Stimulated activated CD8-positive, alpha-beta memory T cell treated with anti-CD3 and anti-CD28 coated beads, Interleukin-7, amount 100 ng/mL, for 1 hour (primary cell): ENCODE measurements at places on chromosomes 3 and 15.

DNA sequence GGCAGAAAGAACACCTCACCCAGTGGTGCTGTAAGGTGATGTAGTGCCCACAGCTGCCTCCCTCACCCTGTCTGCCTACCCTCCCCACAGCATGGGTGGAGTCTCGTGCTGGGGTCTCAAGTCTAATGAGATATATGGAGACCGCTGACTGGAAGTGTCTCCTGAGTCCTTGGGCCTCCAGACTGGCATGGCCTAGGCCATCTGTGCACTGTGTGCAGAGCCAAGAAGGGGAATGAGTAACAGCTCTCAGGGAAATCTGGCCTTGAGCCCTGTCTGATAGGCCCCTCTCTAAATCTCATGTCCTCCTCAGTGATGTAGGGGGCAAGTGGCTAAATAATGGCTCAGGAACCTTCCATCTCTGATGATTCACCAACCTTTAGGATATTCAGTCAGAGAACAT, 277.4 kb downstream of the PLCL2 start:
- DNase-seq: no peak

DNA sequence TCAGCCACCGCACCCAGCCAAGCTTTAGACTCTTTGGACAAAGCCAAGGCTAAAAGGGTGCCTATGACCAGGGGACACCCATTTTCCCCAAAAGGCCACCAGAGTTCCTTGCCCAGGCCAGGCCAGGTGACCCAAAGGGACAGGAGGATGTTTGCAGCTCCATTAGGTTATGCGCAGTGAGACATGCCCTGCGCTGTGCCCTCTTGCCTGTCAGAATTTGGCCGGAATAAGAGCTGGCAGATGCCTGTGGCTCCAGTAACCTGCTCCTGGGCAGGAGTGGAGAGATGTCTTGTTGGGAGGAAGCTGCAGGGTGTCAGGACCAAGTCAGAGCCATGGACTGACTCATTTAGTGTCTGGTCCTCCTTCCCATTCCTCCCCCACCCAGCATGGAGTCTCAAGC, 20.5 kb downstream of the DNASE1L3 start:
- no peak for DNase-seq

GRCh38 chr3:78035131-78035641, 995.3 kb downstream of the ROBO2 start:
- DNase-seq: no peak

- DNase-seq: no peak
Measured at GRCh38 chr15:32042269-32042972, 12.1 kb downstream of the CHRNA7 start.

DNA sequence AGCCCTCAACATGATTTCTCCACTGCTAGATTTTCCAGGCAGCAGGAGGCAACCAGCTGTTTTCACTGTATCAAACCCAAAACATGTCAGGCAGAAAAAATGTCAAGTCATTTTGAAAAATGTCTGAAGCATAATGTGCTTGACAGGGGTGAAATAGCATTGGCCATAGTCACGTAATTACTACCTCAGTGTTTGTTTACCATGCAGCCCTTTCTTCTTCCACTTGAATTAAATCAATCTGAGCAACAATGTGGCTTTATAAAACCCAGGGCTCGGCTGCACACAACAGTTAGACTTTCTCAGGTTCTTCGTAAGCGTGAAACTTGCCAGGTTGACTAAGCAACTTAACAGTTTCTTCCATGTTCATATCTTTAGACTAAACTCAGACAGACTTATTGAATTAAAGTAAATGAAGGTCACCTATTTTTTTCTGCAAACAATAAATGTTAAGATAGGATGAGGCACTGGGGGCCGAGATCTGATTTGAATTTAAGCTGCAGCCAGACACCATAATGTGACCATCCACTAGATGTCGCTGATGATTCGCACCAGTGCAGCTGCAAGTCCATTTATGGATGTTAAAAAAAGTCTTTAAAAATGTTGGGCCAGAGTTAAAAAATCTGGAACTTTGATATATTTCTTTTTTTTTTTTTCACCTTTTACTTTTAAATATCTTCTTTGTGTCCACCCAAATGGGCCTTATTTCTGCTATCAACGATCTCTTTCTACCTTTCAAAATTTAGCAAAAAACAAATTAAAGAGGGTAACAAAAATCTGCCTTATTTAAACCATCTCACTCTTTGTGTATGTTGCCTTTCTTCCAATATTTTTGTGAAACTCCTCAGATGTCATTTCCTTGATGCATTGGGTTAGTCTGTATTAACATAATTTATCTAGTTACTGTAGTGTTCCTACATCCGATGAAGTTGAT, 305.9 kb downstream of the CACNA2D3 start:
- no peak for DNase-seq

GRCh38 chr3:43909149-43909548, 218.4 kb downstream of the ABHD5 start:
- DNase-seq: no peak

DNA sequence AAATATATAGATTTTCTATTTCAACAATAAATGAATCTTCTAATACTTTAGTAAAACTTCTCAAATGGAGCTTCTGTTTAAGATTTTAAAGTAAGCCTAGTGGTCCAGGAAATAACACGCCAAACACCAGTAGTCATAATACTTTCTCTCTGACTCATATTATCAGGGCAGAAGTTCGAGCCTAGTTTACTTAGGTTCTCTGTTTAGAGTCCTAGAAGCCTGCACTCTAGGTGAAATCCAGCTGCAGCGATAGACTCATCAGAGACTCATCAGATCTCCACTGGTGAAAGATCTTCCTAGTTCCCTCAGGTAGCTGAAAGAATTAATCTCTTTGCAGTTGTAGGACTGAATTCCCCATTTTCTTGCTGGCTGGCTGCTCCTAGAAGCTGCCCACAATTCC, 552.5 kb upstream of the ROBO2 start:
- no peak for DNase-seq

- DNase-seq: no peak
Measured at GRCh38 chr3:122946185-122946584, 81.4 kb downstream of the SEMA5B start.

- DNase-seq: no peak
Measured at GRCh38 chr3:190357468-190357867, 30.5 kb upstream of the CLDN16 start.

- DNase-seq: no peak
Measured at GRCh38 chr3:28958656-28959055, 322.2 kb upstream of the RBMS3 start.

DNA sequence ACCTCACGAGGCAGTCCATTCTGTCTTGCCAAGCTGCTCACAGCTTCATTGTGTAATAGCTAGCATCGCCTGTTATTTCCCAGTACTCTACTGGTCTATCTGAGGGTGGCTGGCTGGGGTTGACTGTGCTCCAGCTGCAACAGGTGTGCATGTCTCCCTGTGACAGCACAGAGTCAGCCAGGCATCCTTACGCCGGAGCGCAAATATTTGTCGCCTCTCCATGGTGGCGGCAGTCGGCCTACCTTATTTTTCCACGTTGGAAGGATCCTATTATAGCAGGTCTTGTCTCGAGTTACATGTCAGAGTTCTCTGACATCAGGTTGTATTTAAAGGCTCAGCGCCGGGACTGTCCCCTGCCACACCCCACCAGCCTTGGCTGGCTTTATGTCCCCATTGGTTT, 307.1 kb downstream of the TLE3 start:
- no peak for DNase-seq

- DNase-seq: no peak
Measured at GRCh38 chr3:87359826-87360225, 83.4 kb upstream of the POU1F1 start.

- no peak for DNase-seq
Measured at GRCh38 chr3:184031187-184031792, at the start of gene HTR3D. TSS of gene HTR3D (plus strand) at chr3:184031742. CDS start at chr3:184031742, 0 bp downstream.

GRCh38 chr3:185982632-185983031, 44.8 kb upstream of the TRA2B start:
- DNase-seq: no peak

DNA sequence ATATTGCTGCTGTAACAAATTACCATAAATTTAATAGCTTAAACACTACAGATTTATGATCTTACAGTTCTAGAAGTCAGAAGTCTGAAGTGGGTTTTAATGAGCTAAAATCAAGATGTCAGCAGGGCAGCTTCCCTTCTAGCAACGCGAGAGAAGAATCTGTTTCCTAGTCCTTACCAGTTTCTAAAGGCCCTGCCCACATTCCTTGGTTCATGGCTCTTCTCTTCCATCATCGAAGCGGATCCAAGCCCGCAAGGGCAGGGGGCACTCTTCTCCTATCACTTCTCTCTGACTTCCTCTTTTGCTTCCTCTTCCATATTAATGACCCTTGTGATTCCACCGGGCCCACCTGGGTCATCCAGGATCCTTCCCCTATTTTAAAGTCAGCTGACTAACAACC, 16.1 kb downstream of the MINDY4B start:
- no peak for DNase-seq

- no peak for DNase-seq
Measured at GRCh38 chr15:95162967-95163531, 931.7 kb downstream of the MCTP2 start.

DNA sequence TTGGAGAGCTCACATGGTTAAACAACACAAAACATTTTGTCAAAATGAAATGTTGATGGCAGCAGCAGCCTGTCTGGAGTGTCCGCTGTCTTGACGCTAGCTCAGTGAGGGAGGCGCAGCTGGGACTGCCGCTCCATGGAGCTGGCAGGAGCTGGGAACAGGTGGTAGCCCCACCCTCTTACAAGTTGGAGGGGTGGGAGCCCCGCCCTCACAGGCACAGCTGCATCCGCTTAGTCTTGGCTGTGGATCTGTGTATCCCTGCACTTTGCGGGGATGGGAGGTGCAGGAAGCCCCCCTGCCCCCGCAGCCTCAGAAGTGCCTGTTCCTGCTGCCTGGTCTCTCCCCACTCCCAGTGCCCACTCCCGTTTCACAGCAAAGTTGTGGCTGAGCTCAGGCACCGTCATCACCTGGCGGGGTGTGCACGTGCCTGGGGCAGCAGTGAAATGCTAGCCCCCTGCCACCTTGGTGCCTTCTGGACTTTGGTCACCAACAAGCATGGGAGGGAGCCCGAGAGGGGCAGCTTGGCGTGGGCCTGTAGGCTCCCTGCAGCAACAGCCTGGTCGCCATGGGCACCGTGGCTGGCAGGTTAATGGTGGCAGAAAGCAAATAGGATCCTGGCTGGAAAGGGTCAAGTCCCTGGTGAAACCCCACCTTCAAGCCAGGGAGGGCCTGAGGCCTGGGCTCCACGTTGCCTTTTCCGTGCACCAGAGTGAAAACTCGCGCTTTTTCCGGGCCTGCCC, 53.8 kb upstream of the CADM2 start:
- no peak for DNase-seq

GRCh38 chr15:63915209-63915872, 81.6 kb upstream of the HERC1 start:
- no peak for DNase-seq
